Activated T-helper 9 cell treated with anti-CD3 and anti-CD28 coated beads, Interleukin-2, amount 50 U/mL, for 16 hours (primary cell): ENCODE measurements at places on chromosomes 5 and 9.

GRCh38 chr9:125238915-125239446, 2.2 kb downstream of the HSPA5 start:
- DNase-seq, result no peak

DNA sequence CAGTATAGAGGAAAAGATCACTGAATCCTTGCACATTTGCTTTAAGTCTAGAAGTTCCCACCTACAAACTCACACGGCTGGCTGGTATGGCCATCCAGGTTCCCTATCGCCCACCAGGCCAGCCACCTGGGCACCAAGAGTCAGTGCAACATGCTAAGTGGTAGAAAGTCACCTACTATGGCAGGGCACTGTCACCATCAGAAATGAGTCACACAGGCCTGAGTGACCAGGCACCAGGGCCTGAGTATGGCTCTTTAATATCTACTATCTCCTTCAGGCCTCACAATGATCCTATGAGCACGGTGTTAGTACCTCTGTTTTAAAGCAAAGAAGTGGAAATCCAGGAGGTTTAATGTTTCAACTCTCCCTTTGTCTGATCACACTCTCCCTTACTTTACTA, 156.2 kb downstream of the CDK5RAP2 start:
- no peak for DNase-seq

- DNase-seq, result no peak
These were observed 1.2 kb upstream of the GALNT10 start for GRCh38 chr5:154189256-154189818.

DNA sequence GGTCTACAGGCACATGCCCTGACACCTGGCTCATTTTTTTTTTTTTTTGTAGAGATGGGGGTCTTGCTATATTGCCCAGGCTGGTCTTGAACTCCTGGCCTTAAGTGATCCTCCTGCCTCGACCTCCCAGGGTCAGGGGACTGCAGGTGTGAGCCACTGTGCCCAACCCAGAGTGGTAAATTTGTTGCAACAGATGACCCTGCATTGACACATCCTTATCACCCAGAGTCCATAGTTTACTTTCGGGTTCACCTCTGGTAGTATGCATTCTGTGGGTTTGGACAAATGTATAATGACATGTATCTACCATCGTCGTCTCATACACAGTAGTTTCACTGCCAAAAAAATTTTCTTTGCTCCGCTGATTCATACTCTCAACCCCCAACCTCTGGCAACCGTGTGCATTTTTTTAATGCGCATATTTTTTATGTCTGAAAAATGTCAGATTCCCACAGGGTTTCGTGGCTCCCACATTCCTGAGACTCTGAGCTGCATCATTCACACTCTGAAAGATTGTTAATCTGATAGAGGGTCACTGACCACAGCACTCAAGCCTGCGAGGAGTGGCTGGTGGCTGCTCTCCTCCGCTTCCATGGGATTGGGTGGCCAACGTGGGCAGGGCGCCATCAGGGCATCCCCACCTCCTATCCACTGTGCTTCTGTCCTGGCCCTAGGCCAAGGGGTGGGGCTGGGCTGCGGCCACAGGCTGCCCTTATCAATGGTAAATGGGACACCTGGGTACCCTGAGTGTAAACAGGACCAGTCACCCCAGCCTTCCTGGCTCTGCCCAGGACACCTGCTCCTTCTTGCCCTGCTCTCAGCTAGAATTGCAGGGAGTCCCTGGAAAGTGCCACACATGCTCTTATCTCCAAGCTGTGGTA, 9.6 kb downstream of the NDST1 start:
- DNase-seq, result no peak
